ENCODE measurements at places on chromosomes 6 and 20.

DNA sequence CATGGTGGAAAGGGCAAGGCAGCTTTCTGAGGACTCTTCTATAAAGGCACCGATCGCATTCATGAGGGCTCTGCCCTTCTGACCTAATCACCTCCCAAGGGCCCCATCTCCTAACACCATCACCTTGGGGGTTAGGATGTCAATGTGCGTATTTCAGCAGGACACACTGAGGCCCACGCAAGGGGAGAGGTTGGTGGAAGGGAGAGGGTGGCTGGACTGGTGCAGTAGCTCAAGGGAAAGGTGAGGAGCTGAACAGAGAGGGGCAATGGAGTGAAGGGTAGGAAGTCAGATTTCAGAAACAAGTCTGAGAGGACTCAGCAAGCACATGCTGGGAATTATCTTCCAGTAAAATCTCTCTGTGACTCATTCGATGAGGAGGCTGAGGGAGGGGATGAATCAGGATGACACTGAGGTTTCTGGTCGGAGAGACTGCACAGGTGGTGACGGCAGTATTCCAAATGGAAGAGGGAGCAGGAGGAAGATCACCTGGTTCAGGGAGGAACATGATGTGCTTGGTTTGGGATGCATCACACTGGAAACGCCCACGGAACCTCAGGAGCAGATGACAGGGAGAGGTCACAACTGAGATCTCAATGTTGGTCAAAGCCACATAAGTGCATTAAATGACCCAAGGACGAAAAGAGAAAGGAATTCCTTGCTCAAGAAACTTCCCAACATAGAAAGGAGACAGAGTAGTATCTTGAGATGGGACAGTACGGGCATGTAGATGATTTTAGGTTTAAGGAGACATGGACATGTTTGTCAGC, 67.1 kb downstream of the TFAP2A start:
- DNase-seq: no peak

DNA sequence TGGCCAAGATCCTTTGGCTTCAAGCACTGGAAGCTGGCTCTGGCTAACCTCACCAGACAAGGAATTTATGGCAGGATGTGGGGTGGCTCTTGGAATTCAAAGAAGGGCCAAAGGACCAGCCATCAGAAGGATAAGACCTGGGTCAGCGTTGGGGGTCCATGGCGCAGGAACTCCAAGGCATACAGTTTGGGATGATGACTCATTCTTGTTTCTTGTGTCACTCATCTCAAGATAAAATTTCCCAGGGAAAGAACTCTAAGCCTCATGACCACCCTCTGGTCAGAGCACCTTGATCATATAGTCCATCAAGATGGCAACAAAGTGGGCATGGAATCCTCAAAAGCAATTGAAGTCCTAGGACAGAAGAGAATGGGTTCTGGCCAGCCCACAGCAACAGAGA, 4.8 kb downstream of the ZBTB9 start:
- no peak for DNase-seq

- no peak for DNase-seq
Measured at GRCh38 chr6:1599469-1599868, 10.2 kb upstream of the FOXC1 start.

DNA sequence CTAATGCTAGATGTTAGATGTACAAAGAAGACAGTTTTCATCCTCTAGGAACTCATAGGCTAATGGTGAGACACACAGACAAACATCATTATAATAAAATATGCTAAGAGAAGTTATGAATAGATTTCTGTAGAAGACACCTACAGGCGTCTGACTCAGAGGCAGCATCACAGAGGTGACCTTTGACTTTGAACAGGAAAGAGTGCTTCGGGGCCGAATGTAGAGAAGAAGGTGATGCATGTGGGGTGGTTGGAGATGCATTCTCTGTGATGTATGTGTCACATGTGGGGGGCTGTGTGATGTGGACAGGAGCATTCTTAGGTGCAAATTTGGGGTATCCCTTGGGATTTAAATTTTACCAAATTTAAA, 6.8 kb downstream of the GUCA1A start:
- DNase-seq: peak; percentile 61

- DNase-seq: no peak
Measured at GRCh38 chr6:36430351-36430750, 12.3 kb downstream of the PXT1 start.

DNA sequence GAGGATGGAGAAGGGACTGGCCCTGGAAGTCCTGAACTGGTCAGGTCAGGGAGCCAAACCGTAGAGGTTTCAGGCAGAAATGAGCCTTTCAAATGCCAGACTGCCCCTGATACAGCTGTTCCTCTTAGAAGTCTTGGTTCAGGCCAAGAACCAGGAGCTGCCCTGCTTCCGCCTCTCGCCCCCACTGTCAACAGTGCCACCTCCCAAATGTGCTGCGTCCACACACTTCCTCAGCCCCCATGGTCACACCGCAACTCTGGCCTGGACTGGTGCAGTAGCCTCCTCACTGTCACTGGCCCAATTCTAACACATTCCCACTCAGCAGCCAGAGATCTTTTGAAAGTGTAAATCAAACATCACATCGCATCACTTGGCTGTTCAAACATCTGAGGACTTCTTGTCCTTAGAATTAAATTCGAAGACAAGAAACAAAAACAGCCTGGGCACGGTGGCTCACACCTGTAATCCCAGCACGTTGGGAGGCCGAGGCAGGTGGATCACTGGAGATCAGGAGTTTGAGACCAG, 69.7 kb downstream of the STK35 start:
- DNase-seq: no peak

DNA sequence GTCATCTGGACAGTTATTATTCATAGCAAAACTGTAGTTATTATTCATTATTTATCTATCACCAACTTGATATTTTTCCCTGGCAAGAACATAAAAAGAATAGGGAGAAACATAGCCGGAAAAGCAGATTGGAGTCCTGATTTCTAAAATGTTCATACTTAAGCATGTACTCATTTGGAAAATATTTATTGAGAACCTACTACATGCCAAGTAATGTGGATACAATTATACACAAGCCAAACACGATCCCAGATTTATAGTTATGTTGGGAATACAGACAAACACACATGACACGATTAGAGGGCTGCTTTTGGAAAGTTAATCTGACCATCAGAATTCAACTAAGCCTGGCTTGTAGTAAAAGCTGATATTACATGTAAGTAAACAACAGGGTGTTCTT, 30.7 kb downstream of the ARHGAP18 start:
- no peak for DNase-seq

DNA sequence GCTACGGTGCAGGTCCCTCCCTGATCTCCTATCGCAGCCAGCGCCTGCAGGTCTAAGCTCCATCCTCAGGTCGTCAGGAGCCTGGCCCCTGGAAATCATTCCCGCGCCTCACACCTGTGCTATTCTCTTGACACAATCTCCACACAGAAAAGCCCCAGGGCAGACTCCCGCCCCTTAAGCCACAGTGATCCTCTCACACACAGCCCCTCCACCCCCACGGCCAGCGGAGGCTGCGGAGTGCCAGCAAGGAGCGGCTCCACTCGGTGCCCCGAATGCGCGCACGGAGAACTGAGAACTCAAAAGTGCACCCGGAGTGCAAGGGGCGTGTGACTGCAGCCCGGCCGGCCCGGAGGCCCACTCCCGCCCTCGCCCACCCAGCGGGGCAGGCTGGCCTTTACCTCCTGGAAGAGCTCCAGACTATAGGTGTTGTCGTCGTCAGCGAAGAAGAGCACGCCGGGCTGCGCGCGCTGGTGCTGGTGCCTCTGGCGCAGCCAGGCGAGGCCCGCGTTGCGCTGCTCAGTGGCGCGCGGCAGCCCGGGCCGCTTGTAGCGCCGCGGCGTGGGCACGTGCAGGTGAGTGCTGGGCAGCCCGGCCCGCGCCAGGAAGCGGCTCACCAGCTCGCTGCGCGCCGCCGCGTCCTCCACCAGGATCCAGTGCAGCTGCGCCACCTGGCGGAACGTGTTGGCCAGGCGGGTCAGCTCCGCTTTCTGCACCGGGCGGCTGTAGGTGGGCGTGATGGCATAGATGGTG, 1.2 kb downstream of the B3GAT2 start:
- DNase-seq: peak; percentile 92

DNA sequence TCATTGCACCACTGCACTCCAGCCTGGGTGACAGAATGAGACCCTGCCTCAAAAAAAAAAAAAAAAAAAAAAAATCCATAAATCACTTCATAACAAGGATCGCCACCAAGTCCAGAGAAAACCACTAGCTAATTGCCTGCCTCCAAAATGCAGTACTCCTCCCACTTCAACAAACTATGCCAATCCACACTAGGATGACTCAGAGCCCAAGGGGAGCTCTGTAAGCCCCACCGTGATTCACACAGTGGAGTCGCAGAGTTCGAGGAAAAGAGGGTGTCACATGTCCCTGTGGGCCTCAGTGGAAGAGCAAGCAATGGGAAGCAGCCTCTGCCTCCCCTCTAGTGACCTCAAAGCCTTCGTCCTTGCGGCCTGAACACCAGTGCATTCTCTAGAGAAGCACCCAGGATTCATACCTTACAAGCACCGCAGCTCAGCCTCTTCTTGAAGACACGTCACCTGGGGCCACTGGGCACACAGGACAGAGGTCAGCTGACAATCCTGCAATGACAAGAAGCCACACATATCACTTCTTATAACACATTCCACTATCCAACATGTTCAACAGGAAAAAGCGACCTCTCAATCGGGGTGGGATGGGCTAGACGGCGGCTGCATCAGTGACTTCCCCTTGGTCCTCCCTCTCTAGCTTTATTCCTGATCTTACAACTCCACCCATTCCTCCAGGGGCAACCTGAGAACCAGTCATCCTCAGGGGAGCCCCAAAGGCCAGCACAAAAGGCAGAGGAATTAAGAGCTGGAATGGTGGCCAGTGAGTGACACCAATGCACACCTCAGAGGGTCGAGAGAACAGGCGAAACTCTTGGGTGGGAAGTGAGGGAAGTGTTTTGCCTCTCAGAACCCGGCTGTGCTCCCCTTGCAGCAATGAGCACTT, 8.9 kb downstream of the SNHG17 start:
- DNase-seq: peak; percentile 54

GRCh38 chr6:84508334-84508733, 256.1 kb downstream of the TBX18 start:
- no peak for DNase-seq

GRCh38 chr6:49499623-49500022, at the start of gene GLYATL3:
Gene GLYATL3 (plus strand): TSS chr6:49499923. CDS start chr6:49511991, 12,068 bp downstream.
- no peak for DNase-seq

DNA sequence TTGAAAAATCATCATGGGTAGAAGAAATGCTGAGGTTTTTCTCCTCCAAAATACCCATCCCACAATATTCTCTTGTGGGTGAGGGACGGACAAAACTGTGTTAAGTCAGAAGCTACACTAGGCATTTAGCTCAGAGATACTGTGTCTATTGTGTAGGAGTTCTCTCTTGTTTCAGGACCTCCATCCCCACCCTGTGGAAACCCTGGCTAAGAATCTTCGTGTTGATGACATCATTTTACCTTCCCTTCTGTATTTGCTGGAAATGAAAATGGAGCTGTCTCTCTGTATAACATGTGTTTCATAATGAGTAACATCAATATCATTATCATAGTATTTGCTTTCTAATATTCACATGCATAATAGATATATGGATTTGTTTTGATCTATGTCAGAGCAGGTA, 1193.0 kb upstream of the CITED2 start:
- DNase-seq: no peak

- DNase-seq: no peak
Measured at GRCh38 chr20:43938017-43938655, 23.5 kb downstream of the TOX2 start.

DNA sequence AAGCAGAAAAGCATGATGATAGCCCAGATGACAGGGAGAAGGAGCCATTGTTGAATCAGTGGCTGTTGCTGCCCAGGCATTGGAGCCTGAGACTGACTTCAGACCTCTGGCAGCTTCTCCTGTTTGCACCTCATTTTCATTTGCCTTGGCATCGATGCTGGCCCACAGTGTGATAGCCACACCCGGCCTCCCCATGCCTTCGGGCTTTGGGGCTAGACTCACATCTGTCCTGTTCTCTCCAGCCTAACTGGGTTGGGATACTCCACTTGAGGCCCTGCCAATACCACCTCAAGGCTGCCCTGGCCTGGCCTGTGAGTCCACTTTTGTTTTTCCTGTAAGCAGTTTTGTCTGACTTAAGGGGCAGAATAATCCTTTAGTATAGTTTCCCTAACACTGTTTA, 140.4 kb downstream of the UST start:
- no peak for DNase-seq

DNA sequence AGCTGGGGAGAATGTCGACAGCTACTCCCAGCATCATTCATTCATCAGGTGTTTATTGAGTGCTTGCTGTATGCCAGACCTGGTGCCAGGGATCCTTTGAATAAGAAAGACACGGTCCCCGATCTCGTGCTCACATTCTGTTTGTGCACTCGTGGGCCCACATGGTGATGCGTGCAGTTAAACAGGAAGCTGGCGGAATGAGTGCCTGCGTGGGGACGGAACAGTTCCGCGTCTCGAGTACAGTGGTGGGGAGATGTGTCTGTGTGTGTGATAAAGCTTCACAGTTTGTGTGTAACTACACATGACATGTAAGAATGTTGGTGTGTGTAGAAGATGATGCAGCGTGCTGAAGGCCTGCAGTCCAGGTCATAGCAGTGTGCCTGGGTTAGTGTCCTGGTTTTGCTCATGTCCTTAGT, 6.5 kb downstream of the RBM38 start:
- DNase-seq: peak; percentile 63

GRCh38 chr6:170289180-170289931, 1.5 kb downstream of the DLL1 start:
- peak; percentile 44 for DNase-seq

- no peak for DNase-seq
Measured at GRCh38 chr6:103783329-103783728, 1076.4 kb downstream of the HACE1 start.

GRCh38 chr6:30857549-30857948, 26.8 kb upstream of the DDR1 start:
- no peak for DNase-seq

- no peak for DNase-seq
Measured at GRCh38 chr20:59291740-59292383, 8.5 kb upstream of the EDN3 start.

GRCh38 chr20:42587427-42587826, 602.3 kb downstream of the PTPRT start:
- DNase-seq: no peak

GRCh38 chr6:13351271-13351670, 22.9 kb upstream of the TBC1D7 start:
- no peak for DNase-seq

GRCh38 chr6:114747995-114748625, 405.3 kb upstream of the HS3ST5 start:
- DNase-seq: peak; percentile 61

- DNase-seq: peak; percentile 37
Measured at GRCh38 chr6:90197854-90198496, 98.7 kb downstream of the BACH2 start.

GRCh38 chr20:60935971-60936370, 316.1 kb upstream of the CDH4 start:
- DNase-seq: no peak
